Stimulated activated CD4-positive, alpha-beta T cell treated with anti-CD3 and anti-CD28 coated beads, Interleukin-12 subunit alpha, Interleukin-12 subunit beta, amount 100 ng/mL, for 24 hours (primary cell): ENCODE measurements at places on chromosomes 4 and X.

- DNase-seq, result no peak
Observed at GRCh38 chrX:8848911-8849310, 47.7 kb upstream of the FAM9A start.

GRCh38 chr4:88788895-88789294 is 91.3 kb upstream of the NAP1L5 start:
- DNase-seq, result no peak

- no peak for DNase-seq
Observed at GRCh38 chr4:5827108-5828004, 65.5 kb downstream of the CRMP1 start.

- no peak for DNase-seq
Observed at GRCh38 chrX:107672955-107673378, 44.7 kb downstream of the PRPS1 start.

DNA sequence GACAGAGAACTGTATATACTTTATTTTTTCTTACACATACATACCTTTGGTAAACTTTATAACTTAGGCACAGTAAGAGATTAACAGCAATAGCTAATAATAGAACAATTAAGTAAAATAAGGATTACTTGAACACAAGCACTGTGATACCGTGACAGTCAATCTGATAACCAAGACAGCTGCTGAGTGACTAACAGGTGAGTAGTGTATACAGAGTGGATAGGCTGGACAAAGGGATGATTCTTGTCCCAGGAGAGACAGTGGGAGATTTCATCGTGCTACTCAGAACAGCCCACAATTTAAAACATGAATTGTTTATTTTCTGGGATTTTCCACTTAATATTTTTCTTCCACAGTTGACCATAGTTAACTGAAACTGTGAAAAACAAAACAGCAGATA is 411.8 kb downstream of the PPP1R2C start:
- no peak for DNase-seq

DNA sequence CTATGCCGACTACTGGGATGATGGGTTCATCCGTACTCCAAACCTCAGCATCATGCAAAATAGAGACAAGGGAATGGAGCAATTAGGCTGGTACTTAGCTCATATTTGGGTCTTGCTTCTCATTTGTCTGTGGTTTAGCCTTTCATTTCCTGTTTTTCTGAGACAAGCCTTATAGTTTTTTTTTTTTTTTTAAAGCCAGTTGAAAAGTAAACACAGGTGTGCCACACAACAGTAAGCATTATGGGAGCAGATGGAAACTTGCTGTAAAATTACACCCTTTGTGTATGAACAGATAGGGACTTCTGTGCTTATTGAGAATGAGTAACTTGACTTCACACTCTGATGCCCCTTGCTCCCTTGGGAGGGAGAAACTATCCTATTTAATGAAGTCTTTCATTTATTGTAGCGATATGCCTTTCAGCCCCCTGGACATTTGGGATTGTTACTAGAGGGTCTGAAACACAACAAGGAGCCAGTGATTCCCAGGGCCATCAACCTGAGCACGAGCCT is 13.7 kb downstream of the RASSF6 start:
- DNase-seq, result no peak

DNA sequence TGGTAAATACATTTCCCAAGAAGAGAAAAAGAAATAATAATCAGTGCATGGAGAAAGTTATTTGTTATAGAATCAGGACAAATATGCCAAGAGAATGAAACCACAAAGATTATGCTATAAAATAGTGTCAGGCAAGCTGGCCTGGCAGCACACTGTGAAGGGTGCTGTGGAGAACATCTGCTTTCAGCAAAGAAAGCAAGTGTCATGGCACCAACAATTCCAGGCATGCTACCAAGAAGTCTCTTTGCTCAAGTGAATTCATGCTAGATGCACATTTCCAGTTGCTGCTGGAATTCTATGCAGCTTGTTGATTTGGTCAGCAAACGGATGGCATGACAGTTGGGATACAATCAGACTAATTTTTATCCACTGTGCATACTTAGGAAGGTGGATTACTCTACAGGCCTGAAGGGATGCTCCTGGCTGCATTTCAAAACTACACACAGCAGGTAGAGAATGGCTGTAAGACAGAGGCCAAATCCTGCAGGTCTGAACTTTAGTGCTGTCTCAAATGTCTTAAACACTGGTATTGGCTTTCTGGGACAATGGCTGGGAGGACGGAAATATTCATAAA is 154.6 kb upstream of the FAT1 start:
- DNase-seq, result no peak

- DNase-seq, result no peak
Observed at GRCh38 chr4:105990933-105991332, 95.7 kb downstream of the NPNT start.

DNA sequence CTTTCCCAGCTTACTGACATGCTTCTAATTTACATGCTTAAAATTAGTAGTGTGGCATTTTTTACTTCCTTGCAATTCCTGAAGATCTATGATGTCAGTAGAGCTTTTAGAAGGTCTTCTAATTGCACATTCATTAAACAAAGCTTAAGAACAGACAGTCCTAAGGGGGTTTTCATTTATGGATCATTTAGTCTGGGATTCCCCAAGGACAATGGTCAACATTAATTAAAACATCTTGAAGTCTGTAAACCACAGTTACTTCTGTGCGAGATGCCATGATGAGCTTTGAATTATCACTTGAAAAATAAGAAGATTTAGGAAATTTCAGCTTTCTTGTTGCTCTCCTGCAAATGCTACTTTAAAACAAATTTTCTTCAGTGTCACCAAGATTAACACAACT is 20.2 kb downstream of the ANXA3 start:
- no peak for DNase-seq

- no peak for DNase-seq
Observed at GRCh38 chrX:19683817-19684216, 168.5 kb upstream of the MAP3K15 start.

DNA sequence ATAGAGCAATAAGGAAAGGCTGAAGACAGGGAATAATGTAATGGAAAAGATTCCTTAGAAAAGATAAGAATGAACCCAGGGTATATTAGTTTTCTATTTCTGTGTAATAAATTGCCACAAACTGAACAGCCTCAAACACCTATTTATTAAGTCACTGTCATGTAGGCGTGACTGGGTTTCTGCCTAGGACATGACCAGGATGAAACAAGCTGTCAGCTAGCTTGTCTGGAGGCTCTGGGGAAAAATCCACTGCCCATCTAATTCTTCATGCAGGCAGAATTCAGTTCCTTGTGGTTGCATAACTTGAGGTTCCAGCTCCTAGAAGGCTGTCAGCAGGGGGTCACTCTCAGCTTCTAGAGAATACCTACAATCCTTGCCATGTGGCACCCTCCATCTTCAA is 277.7 kb downstream of the TMA16 start:
- DNase-seq, result no peak

DNA sequence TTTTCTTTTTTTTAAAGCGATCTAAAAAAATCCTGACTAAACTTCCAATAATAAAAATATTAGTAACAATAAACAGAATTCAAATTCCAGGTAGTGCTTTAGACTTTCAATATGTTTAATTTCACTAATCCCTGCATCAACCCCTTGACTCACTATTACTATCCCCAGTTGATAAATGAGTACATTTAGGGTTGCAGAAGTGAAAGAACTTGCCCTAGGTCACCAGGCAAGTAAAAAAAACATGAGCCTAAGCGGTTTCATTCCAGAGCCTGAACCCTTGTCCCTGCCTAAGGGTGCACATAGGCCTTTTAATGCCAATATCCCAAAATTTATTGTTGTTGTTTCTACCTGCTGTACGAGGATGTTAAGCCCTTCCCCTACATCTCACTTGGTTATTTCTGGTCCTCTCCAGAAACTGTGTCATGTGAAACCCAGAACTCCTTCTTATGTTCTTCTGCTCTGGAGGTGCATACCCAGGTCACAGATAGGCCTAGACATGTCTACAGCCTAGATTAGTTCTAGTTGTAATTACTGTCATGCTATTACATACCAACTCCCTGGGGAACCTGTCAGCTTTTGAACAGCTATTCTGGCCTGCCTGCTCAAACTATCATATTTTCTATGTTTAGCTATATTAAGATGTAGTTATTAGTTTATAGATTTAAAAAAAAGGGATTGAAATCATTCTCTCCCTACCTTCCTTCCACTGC is 244.5 kb upstream of the PITX2 start:
- DNase-seq, result no peak

DNA sequence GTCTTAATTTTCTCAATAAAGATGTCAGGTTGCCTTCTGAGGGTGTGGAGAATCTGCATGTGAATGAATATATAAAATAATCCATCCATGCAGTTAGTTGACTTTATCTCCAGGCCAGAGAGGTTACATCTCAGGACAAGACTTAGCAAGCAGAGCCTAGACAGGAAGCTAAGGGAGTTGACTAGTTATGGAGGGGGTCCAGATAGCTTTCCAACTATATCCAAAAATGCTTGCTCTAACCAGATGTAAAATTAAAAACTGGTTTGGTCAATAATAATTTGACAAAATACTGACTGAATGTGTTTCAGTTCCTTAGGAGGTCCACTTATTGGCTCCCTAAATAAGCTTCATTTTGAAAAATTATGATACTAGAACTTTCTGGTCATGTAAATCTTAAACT is 101.4 kb downstream of the PAPSS1 start:
- no peak for DNase-seq

- DNase-seq, result no peak
Observed at GRCh38 chrX:65910899-65911298, 129.0 kb downstream of the VSIG4 start.

GRCh38 chr4:10831727-10832408 is 147.3 kb upstream of the CLNK start:
- DNase-seq, result no peak

DNA sequence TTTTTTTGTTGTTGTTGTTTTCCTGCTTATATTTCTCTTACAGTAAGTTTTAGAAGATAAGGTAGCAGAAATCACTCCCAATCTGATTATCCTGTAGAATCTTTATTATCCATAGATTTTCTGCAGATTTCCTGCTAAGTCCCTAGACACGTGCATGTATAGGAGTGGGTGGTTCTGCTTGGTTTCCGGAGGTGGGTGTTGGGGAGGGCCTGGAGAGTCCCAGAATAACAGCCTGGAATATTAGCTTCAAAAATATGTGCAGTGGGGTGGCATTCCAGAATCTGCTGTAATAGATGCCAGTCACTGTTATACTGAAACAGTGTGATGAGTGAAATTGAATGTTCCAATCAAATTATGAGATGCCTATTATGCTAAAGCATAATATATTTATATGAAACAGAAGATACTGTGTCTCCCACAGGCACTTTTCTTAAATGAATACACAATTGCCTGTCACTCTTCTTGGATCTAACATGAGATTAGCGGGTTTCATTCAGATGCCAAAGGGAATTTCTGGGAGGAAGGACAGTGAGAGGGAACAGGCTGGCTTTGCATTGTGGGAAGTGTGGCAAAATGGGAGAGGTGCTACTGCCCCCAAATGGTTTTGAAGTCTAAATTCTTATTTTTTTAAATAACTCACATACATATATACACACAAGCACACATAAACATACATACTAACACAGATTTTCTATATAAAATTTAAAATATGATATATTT is 37.6 kb downstream of the C4orf50 start:
- DNase-seq, result no peak

- no peak for DNase-seq
Observed at GRCh38 chr4:53012738-53013137, 150.6 kb downstream of the RASL11B start.

DNA sequence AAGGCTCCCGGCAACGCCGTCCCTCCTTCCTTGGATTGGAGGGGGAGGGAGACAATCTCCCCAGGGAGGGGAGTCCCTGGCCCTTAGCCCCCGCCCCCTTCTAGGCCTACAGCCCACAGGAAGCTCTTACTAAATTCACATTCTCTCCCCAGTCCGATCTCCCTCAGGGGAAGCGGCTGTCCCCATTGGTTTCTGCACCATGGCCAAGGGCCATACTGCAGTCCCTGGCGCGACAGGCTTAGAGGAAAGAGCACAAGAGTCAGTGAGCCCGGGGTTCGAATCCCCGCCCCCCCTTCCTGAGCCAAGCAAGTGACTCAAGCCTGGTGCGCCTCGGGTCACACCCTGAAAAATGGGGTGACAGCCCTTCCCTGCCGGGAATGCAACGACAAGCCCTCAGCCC is 1.1 kb downstream of the ABLIM2 start:
- DNase-seq, result no peak

DNA sequence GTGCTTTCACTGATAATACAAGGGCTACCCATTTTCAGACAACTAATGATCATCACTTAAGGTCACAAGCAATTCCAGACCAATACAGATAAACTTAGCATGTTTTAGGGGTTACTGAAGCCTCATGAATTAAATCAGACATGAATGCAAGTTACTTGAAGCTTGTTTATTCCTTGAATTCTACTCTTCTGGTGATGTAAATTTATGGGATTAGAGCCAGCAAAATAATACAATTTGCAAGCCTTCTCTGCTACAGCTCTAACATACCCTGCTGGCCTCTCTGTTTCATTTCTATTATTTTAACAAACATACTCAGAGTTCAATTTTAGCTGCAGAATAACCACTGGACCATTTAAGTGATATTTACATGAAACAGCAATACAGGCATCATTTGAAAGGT is 60.7 kb downstream of the PCDH19 start:
- DNase-seq, result no peak

DNA sequence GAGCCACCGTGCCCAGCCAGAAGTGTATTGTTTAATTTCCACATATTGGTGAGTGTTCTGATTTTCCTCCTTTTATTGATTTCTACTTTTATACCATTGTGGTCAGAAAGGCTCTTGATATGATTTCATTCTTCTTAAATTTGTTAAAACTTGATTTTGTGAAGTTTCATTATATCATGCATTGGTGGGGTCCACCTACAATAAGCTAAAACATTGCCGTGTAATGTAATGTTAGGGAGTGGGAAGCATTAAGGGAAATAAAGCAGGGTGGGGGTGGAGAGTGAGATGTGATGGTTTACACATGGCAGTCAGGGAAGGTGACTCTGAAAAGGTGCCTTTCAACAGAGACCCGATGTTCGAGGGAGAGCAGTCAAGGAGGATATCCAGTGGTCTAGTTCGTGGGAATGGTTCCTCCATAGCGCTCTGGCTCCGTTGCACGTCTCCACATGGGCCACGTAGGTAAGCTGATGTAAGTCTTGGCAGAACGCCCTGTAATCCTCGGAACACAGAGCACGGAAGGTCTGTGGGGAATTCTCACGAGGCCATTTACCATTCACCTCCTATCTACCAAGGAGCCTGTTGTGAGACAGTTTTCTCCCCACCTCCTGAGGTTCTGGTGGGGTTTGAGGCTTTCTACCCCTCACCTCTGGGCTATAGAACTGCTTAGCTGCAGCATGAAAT is 7.7 kb upstream of the WDR13 start:
- no peak for DNase-seq

DNA sequence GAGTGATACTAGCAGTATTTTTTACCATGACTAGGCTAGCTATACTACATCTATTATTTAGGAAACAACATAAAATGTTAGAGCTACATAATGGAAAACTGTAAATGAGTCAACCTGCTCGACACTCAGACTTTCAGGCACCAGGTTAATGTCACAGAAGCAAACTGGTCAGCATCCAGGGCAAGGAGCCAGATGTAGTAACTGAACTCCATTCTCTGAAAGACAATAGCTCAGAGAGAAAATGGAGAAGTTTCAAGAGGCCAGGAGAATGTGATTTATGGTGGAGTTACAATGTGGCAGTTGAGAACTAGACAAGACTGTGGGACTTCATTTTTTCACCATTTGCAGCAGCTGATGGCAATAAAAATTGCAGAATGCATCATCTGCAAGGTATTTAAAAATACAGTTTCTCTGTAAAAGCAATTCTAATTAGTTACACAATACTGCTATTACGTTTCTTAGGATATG is 342.7 kb upstream of the PABPC4L start:
- no peak for DNase-seq

- DNase-seq, result no peak
Observed at GRCh38 chrX:115533485-115533884, 27.5 kb upstream of the PLS3 start.
